ENCODE measurements at places on chromosomes 12 and 14.
A peak's percentile ranks its signal among the peaks of the same experiment; 100 is the strongest.

GRCh38 chr14:100558226-100558625 is 29.0 kb downstream of the BEGAIN start:
- DNase-seq = no peak

- peak; percentile 45 for DNase-seq
Observed at GRCh38 chr14:32648434-32648833, 290.2 kb upstream of the NPAS3 start.

DNA sequence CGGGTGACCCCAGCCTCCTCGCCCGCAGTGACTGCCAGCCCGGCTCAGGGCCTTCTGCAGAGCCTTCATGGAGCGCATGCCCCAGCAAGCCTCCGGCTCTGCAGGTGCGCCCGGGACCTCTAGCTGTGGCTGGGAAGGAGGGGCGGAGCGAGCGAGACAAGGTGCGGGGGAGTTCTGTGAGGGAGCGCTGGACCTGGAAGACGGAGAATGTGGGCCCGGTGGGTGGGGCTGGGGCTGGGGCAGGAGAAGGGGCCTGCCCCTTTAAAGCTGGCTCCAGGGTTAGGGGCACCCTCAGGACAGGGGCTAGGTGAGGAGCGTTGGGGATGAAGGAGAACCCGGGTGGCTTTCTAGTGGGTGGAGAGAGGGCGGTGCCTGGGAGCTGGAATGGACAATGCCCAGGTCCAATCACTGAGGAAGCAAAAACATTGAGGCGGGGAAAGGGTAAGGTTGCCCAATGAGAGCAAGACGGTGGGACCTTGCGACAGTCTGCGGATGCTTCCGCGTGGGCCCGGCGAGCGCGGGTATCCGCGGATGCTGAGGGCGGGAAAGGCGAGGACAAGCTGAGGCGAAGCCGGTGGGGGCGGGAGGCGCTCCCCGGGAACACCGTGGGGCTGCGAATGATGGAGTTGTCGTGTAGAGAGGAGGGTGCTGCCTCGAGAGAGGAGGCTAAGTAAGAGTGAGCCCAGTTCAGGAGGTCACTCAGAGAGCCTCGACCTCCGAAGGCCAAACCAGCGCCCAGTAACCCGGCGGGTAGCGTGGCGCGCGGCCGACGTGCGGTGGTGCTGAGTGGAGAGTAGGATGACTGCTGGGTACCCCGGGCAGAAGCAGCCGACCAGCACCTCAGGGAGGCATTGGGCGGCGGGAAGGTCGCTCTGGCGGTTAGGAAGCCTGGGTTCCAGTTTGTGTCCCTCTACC is at the start of gene GLS2:
GLS2 (minus strand) TSS at position 121 of the 915 bp plus-strand sequence; CDS start at position 78, 43 bp downstream.
- peak; percentile 3 for DNase-seq

DNA sequence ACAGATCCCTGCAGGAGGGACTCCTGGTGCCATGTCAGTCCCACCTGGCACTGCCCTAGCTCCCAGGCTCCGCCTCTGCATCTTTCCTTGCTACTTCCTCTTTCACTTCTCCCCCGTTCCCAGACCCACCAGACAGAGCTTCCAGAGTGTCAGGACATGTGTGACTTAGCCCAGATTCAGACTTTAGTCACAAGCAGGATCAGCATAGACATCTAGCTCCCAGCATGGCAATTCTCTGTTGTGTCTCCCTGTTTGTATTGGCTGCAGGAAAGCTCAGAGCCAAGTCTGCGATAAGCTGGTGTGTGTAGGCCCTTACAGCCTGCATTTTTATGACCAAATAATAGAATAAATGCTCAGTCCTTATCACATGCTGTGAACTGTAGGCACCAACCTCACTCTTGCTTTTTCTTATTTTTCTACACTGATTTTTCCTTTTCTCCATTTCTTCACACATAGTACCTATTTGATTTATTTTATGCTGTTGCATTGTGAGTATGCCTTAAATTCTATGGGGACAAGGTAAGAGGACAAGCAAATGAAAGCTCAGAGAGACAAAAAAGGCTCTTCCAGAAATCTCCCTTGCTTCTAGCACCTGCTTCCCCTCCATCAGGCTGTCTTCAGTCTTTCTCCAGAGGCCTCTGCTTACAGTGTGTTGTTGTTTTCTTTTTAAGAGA is 5.9 kb downstream of the DHRS2 start:
- no peak for DNase-seq

- DNase-seq = no peak
Observed at GRCh38 chr14:70366911-70367310, 7.4 kb upstream of the COX16 start.

DNA sequence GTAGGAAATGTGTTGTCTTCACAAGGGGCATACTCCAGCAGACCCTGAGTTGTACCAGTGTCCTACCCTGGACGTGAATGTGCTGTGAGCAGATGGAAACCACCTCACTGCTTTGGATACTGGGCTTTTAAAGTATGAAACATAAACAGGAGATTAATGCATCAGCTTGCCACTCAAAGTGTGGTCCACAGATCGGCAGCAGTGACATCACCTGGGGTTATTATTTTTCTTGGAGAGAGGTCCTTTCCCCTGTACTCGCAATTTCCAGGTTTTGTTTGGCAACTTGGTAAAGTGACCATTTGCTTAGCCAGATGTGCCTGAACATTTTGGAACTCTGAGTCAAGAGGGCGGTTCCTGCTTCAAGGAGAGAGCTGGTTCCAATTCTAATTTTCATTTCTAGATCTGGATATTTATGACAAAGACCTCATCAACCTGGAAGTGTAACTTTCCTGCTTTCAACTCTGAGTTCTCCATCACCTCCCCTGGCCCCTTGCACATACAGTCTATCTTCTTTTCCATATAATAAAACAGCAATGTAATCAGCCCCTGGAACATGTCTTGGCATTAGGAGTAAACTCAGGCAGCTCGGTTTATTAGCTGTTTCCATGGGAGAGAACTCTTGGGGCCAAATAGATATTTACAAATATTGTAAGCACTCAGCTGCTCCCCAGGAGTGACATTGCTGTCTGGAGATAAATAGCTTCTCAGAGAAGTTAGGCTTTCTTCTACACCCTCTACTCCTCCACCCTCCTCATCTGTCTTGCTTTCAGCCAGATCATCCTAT is 237.0 kb upstream of the TBX3 start:
- DNase-seq = no peak

DNA sequence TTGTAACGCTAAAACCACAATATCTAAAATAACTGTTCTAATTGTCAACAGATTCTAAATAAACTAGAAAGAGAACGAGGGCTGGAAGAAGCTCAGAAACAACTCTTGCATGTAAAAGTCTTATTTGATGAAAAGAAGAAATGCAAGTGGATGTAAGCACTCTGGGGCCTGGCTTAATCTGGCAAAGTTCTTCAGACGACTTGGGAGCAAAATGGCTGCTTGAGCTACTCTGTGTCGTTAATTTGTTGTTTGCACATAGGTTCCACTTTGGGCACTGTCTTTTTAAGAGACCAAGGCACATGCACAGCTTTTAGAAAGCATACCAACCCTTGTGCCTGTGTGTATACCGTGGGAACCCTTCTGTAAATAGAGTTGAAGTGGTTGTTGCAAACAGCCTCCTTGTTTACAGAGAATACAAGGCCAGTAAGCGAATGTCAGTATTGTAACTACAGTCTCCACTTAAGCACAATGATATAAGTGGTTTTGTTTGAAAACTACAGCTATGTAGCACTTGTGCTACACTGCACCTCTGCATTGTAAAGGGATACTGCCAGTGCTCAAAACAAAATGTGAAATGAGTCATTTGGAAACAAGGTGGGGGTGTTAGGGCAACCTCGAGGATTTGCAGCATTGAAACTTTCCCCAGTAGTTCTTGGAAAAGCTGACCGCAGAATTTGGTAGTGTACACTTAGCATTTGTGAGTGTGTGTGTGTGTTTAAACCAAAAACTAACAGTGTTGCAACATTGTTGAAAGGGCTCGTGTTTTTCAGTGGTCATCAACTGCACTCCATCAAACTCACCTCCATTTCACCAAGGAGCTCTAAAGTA is 154.3 kb downstream of the CEP83 start:
- DNase-seq = no peak

DNA sequence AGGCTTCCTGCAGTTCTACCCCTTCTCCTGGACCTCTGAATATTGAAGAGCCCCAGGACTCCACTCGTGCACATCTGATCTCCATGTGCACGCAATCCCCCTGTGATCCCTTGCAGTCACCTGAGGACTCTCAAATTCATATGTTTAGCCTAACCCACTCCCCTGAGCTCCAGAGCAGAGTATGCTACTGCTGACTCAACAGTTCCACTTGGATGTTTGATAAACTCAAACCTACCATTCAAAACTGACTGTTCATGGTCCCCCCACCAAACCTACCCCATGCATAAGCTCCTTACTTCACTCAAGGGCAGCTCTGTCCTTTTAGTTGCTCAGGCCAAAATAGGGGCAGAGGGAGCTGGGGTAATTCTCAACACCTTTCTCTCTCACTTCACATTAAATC is 96.0 kb downstream of the DNAI7 start:
- no peak for DNase-seq

GRCh38 chr12:100481021-100481420 is 7.4 kb downstream of the NR1H4 start:
- no peak for DNase-seq

DNA sequence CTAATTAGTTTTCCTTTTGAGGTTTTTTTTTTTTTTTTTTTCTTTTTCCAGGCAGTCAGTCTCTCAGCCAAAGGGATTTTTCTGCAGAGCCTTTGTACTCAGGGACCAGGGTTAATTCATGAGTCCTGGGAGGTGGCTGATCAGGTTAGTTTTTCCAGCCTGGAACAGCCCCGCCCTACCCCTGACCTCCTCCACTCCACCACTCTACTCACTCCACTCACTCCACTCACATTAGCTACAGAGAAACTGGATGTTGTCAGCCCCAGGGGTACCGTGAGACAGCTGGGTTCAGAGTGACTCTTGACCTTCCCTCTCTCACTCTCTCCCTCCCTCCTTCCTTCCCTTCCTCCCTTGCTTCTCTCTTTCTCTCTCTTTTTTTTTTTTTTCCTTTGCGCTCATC is 161.0 kb downstream of the CRADD start:
- DNase-seq = no peak

GRCh38 chr12:14920475-14921126 is 17.7 kb downstream of the ERP27 start:
- DNase-seq = no peak

GRCh38 chr14:45199230-45199629 is 53.8 kb downstream of the MIS18BP1 start:
- peak; percentile 36 for DNase-seq

- DNase-seq = no peak
Observed at GRCh38 chr14:61099216-61099835, 118.3 kb downstream of the SLC38A6 start.

DNA sequence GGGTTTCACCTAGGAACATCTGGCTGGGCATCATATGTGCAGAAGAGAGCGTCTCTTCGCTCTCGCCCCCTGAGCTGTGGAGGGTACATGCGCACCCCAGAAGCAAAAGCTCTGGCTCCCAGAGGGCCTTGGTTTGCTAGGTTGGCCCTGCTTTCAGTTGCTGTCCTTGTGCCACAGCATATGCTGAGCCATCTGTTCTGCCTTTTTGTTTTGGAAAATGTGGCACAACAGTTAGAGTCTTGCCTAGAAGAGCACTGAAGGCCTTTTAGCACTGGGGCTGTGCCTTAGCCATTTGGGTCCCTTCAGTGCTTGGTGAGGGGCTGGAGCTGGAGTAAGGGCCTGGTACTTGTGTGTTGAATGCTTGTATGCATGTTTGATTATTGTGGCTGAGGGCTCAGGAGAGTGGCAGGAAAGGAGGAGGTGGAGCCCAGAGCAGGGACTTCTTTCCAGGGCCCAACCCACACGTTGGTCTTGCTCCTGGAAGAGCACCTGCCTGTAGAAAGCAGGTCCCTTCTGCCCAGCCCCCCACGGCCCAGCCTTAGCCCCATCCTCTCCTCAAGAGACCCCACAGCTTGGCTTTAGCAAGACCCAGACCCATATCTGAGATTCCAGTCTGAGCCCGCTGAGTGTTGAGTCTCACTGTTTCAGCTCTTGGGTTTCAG is 113.7 kb downstream of the SLC25A47 start:
- DNase-seq = no peak

DNA sequence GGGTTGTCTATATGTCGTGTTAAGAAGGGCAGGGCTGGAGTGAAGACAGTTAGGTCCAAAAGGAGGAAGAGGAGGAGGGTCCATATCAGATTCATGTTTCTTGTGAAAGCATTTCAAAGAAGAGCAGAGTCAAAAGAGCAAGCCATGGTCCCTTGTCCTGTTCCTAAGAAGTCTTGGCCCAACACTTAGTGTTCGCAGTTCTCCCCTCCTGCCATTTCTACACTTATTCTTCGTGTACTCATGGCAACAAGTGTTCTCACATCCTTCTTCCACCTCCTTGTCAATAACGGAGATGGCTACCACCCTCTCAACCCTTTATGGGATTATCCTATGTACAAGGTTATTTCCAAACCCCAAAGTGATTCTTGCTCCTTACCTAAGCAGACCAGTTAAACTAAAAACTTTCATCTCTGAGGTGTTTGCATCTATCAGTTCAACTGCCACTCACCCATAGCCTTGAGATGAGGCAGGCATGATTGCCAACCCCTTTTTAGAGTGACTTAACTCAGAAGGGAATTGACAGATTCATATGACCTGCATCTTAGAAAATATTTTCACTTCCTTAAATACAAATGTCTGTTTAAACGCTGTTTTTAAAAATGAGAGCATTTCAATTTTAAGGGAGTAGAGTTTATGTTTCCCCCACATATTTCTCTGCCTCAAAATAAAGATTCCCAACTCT is 19.8 kb upstream of the RNASE2 start:
- no peak for DNase-seq

GRCh38 chr14:67167420-67168109 is 21.7 kb upstream of the GARIN2 start:
- no peak for DNase-seq

DNA sequence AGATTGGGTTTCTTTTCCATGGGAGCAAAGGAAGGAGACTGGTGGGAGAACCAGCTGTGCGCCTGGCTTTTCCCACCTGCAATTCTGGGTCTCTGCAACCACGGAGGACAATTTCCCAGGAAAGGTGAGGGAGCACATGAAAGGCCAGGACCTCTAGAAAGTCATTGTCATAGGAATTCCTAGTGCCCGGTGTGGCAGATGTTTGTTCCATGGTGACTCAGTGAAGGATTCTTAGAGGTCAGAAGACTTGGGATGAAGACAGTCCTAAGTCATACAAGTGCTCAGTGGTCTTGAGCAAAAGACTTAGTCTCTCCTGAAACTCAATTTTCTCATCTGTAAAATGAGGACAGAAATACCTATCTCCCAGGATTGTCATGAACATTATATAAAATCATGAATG is 51.3 kb downstream of the KCNA5 start:
- DNase-seq = no peak

DNA sequence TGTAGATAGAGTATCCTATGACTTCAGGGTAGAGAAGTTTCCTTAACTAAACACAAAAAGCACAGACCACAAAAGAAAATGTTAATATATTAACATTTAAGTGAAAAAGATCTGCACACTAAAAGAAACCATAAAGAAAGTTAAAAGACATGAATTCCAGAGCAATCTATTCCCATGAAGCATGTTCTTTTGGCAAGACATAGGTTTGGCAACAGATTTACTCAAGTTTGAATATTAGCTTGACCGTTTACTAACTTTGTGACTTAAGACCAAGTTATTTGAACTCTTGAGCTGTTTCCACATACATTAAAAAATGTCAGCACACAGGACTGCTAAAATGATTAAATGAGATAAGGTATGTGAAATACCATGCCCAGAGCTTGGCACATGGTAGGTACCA is 35.7 kb upstream of the GZMB start:
- no peak for DNase-seq
